ENCODE measurements at places on chromosomes 7 and 10. TPM values are rescaled to one million over a fixed set of nuclear protein-coding genes. Genes with fewer than 3 reads are reported as not detected.

DNA sequence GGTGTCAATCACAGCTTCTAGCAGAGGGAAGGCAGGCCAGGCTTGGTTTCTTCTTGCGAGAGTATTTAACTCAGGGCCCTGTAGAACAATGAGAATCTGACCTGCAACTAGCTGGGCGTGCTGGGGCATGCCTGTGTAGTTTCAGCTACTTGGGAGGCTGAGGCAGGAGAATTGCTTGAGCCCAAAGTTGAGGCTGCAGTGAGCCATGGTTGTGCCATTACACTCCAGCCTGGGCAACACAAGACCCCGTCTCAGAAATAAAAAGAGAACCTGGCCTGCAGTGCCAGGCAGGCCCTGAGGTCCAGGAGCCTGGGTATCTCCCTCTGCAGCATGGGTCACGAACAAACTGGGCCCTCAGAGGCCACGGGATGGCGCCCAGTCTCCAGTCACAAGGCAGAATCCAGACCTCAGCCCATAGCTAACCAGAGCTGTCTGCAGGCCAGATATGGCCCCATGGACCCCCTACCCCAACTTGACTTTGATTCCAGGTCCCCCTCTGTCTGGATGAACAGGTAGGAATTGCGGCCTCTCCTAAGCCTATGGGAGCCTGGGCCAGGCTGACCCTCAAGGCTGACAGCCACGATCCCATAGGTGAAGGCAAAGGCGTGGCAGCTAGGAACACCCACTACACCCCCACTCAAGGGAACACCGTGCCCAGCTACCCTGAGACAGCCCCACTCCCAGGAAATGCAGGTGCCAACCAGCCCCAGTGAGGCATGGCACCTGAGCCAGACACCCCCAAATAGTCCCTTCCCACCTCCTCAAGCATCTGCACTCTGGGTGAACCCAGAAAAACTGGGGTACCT lies 102.7 kb upstream of the TNRC18 start:
- peaks cover 8% of the 10 kb centered on the region for H3K4me1 ChIP-seq
- peak; percentile 68 for DNase-seq
- no peaks in the 10 kb centered on the region for H3K27me3 ChIP-seq
- peak overlapping the region; percentile 18 for H3K27ac ChIP-seq

DNA sequence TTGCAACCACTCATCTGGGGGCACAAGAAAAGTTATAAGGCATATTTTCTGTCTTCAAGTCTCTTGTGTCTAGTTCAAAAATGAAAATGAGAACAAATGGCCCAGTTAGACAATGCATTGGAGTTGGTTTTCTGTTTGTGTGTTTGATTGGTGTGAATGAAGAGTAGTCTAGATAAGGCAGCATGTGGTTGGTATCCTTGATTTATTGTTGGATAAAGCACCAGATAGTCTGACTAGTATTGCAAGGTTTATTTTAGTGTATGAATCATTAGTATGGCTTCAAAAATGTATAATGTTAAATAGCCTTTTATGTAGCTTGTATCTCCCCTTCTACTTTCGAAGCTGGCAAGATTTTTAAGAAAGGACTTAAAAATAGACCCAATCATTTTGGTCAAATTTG lies 237.3 kb downstream of the CDK14 start:
- no peak overlapping the region for H3K27ac ChIP-seq
- no peaks in the 10 kb centered on the region for H3K4me1 ChIP-seq
- H3K27me3 ChIP-seq = no peaks in the 10 kb centered on the region
- no peaks in the 10 kb centered on the region for H3K36me3 ChIP-seq
- DNase-seq = no peak

- no peaks in the 10 kb centered on the region for H3K27me3 ChIP-seq
- peaks cover 18% of the 10 kb centered on the region for H3K4me1 ChIP-seq
- no peak overlapping the region for H3K4me3 ChIP-seq
Observed at GRCh38 chr10:75660823-75661222, 229.4 kb downstream of the LRMDA start.

GRCh38 chr10:126955934-126956711 lies 50.9 kb downstream of the DOCK1 start:
- peaks cover 3% of the 10 kb centered on the region for H3K4me1 ChIP-seq
- no peak overlapping the region for H3K4me3 ChIP-seq
- H3K27me3 ChIP-seq = no peaks in the 10 kb centered on the region
- H3K27ac ChIP-seq = no peak overlapping the region
- no peak for DNase-seq

GRCh38 chr10:34647160-34647559 lies 167.9 kb downstream of the PARD3 start:
- no peak overlapping the region for H3K27ac ChIP-seq
- DNase-seq = no peak
- H3K4me1 ChIP-seq = peaks cover 3% of the 10 kb centered on the region
- no peak overlapping the region for H3K4me3 ChIP-seq
- no peaks in the 10 kb centered on the region for H3K27me3 ChIP-seq

HTR7 gene
- total RNA-seq = not detected

ERVW-1 gene
- total RNA-seq = not detected

GNAI1 gene
- total RNA-seq = 22.9 TPM

SLC35G1 gene
- total RNA-seq = 7.1 TPM
